ENCODE measurements at places on chromosomes 12 and 14. TPM values are rescaled to one million over a fixed set of nuclear protein-coding genes. Genes with fewer than 3 reads are reported as not detected.

CCDC38 gene
- total RNA-seq: not detected

PDE3A gene
- 8.0 TPM for total RNA-seq

- no peak for DNase-seq
These were observed 27.3 kb downstream of the PPTC7 start for GRCh38 chr12:110555577-110556406.

GRCh38 chr14:76833011-76833410, 6.8 kb downstream of the LRRC74A start:
- DNase-seq: no peak

DNA sequence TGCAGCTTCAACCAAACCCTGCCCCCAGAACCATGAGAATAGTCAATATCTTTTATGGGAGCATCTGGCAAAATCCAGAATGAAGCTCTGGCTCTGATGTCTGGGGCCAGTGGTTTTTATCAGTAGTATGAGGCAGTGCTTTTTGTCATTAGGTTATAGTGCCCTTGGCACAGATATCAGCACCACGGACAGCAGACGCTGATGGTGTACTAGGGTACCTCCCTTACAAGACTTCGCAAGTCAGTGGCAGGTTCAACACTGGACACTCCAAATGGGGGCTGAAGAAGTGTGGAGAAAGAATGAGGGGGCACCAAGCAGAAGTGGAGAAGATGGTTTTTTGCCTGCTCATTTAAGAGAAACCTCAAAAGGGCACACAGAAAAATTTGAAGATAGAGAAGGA, 68.2 kb upstream of the E2F7 start:
- no peak for DNase-seq

- no peak for DNase-seq
These were observed 224.1 kb downstream of the ASCL1 start for GRCh38 chr12:103181366-103182152.

DNA sequence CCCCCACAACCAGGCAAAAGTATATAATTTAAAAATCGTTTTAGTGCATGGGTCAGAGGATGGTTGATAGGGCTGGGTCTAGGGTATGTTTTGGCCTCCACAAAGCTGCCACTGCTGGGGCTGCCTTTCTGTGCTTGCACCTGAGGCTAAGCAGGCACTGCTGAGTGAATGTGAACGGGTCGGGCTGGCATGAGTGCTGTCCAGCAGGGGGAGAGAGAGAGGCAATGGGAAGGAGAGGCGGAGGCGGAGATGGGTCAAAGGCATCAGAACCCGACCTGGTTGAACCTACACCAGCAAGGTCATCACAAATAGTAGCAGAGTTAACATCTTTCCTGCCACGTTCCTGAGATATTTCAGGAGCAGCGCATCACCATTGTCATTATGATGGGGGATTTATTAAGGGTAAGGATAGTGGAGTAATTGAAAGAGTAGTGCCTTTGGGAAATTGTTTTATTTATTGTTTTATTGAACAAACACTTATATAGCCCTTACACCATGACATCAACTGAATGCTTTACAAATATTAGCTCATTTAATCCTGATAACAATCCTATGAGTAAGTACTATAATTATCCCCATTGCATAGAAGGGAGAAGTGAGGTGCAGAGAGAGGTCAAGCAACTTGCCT, 5.8 kb upstream of the NRXN3 start:
- no peak for DNase-seq
